ENCODE measurements at places on chromosomes 13 and 19. TPM values are rescaled to one million over a fixed set of nuclear protein-coding genes. Genes with fewer than 3 reads are reported as not detected.

DNA sequence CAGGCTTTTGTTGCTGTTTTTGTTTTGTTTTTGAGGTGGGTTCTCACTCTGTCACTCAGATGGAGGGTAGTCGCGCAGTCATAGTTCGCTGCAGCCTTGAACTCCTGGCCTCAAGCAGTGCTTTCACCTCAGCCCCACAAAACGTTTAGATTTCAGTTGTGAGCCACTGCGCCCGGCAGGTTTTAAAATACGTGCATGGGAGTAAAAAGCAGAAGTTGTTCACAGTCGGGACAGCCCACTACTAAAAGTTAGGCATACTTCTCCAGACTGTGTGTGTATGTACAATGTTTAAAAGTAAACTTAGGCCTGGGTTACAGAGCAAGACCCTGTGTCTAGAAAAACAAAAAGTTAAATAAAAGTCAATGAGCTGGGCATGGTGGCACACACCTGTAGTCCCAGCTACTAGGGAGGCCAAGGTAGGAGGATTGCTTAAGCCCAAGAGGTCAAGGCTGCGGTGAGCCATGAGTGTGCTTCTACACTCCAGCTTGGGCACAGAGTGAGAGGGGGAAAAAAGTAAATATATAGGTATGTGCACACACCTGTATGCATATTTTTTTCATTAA lies 6.1 kb downstream of the SAFB start:
- H3K27me3 ChIP-seq = peaks cover 11% of the 10 kb centered on the region
- H3K36me3 ChIP-seq = peaks cover 28% of the 10 kb centered on the region
- DNase-seq = no peak

DNA sequence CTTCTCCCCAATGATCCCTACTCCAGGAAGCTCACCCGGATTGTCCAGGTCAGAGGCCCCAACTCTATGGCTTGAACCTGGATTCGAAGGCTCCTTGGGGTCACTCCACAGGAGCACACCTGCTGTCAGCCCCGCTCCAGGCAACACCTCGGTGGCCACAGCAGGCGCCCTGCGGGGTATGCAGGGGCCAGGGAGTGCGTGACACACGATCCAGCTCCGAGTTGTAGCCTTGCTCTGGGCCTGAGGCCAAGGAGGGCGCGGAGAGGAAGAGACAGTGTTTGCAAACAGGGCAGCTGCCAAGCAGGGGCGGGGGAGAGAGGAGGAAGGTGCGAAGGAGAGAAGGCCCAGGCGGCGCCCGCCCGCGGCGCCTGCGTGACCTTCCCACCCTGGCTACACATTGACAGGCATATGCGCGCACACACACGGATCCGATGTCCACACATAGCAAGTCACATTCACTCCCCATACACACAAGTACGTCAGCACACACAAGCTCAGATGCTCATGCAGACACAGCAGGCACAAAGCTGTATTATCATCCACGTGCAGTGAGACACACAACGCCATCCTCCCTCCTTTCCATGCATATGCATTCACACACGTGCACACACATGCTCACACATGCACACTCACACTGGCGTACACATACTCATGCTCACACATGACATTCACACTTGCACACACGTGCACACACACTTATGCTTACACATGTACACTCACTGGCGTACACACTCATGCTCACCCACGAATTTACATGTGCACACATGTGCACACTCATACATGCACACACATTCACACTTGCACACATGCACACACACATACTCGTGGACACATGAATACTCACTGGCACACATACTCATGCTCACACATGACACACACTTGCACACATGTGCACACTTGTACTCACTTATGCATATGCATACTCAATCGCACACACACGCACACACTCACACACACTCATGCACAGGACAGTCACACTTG lies 10.4 kb downstream of the SBK2 start:
- no peak overlapping the region for H3K27ac ChIP-seq
- H3K27me3 ChIP-seq = no peaks in the 10 kb centered on the region
- H3K4me3 ChIP-seq = no peak overlapping the region
- H3K36me3 ChIP-seq = no peaks in the 10 kb centered on the region
- no peak for DNase-seq

- no peak for DNase-seq
- peaks cover 21% of the 10 kb centered on the region for H3K27me3 ChIP-seq
- no peak overlapping the region for H3K27ac ChIP-seq
- peaks cover 21% of the 10 kb centered on the region for H3K4me1 ChIP-seq
- H3K36me3 ChIP-seq = peaks cover 21% of the 10 kb centered on the region
Measured at GRCh38 chr19:54156953-54157352, 2.6 kb downstream of the LENG1 start.

DNA sequence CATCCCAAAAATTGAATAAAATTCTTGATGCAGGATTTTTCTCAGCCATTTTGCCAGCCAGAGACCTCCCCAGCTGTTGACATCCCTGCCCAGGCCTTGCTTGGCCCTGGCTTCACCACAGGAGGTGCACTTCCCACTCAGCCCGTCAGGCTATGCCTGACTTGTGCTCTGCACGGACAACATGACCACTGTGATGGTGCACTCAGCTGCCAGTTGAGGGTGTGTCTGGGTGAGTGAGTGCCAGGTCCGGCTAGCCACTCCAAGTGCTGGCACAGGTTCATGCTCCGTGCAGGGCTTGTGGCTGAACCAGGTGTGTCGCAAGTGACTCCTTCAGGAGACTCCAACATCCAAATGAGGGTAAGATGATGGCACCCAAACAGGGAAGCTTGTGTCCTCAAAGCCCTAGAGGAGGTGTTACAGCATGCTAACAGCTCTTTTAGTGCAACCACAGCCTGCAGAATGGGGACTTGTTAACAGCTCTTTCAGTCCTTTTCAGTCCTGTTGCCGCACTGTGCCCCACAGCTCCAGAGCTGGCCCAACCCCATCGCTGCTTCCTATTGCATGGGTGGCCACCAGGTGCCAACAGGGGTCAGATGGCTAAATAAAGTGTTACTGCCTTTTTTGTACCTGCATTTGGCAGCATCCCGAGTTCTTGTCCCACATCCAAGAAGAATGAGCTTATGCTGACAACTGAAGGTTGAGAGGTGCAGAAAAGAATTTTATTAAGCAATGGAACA lies 380.7 kb downstream of the SLITRK5 start:
- H3K27ac ChIP-seq = no peak overlapping the region
- H3K4me1 ChIP-seq = no peaks in the 10 kb centered on the region
- H3K27me3 ChIP-seq = no peaks in the 10 kb centered on the region
- no peak for DNase-seq
- no peaks in the 10 kb centered on the region for H3K36me3 ChIP-seq
- H3K4me3 ChIP-seq = no peak overlapping the region

The SIGLEC12 gene
- total RNA-seq = not detected

Data from endothelial cell (in vitro differentiated cells).